Omental fat pad (tissue), 4 donors: ENCODE measurements at places on chromosomes 7 and 10.

GRCh38 chr10:18545621-18546305 lies 105.6 kb downstream of the NSUN6 start:
- no peak for DNase-seq

DNA sequence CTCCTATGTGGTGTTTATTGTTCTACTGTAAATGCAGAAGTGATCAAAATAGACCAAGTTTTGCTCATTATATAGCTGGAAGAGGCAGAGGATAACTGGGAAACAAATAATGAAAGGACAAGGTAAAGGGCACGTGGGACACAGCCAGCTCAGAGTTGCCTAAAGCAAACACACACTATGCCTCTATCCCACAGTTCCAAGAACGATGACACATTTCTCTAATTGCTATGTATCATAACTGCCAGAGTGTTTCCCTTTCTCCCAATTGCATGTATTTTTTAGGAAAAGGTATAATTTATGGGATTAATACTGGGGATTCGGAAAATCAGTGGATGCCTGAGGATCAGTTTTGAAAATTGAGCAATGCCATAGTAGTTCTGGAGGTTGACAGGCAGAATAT lies 49.0 kb downstream of the CCDC71L start:
- DNase-seq: no peak

DNA sequence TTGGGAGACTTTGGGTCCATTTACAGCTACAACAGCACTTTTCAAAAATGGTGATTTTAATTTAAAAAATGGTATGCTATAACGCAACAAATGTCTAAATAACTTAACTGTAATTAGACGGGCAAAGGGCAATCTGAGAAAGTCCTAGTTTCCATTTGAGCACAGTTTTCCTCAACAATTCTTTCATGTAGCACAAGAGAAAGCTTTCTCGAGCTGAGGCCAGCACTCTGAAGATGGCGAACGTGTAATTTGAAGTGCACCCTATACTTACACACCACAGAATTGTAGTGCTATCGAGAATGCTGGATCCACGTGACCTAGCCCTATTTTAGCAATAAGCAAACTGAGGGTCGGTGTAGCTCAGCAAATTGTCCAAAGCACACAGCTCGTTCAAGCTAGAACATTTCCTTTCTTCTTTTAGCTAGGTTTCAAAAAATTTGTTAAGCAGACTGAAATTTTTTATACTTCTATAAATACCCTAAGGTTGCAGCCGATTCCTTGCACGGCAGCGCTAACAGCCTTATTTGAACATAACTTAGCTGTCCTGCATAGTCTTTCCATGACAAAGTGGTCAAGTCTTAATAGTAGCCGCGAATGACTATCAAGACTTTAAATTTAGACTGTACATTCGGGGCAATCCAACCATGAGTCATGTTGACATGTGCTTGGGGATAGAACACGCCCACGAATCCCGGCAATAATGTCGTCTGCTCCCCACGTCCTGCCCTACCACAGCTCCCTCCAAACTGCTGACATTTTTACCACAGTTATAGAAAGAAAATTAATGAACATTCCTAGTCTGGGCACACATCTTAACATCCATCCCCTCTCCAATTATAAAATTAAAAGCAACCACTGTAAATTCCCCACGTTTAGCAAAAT lies 10.0 kb downstream of the KLF6 start:
- DNase-seq: no peak

- no peak for DNase-seq
Measured at GRCh38 chr10:80528185-80528700, 9.5 kb upstream of the SH2D4B start.

DNA sequence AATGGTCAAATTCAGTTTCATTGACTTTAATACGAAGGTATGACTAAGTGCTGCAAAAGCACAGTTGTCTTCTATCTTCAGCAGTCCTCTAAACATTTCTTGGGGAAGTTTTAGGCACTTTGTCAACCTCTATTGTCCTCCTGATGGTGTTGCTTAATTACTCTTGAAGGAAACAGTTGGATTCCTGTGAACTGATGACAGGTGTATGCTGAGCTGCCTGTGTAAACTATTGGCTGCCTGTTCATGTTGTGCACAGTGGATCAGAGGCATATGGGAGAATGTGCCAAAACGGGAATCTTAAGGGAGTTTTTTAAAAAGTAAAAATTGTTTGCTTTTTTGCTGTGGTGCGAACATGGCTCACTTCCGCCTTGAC lies 221.0 kb downstream of the AUTS2 start:
- no peak for DNase-seq

- no peak for DNase-seq
Measured at GRCh38 chr10:78619115-78619851, 449.5 kb upstream of the ZMIZ1 start.

DNA sequence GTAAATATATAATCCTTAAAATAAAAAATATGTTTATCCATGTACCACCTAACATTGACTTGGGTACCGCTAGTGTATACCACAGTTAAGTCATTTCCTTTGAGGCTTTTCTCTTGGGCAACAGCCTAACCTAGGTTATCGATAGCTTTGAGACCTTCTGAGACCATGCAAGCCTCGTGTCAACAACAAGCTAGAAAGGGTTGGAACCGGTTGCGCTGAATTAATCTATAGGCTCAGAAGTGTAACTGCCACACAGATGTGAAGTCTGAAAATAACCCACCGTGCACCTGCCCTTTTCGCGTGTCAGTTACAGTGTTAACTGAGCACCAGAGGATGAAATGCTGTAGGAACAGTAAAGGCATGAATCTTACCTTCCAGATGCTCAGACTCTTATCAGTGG lies 59.8 kb downstream of the ARID5B start:
- no peak for DNase-seq

DNA sequence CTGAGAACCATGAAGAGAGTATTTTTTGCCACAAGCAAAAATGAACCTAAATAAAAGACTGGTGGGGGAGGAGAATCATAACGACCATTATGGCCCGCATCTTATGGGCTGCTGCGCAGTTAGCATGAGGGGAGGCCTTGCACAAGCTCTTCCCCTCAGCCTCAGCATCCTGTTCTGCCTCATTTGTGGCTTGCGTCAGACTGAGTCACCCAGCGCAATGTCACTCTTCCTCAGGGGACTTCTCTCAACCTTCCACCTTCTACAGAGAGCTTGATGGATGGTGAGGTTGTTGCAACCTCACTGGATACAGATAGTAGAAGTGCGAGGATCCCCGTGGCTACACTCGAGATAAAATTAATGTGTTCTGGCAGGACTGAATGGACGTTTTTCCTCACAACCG lies 16.8 kb upstream of the GPR15LG start:
- no peak for DNase-seq

DNA sequence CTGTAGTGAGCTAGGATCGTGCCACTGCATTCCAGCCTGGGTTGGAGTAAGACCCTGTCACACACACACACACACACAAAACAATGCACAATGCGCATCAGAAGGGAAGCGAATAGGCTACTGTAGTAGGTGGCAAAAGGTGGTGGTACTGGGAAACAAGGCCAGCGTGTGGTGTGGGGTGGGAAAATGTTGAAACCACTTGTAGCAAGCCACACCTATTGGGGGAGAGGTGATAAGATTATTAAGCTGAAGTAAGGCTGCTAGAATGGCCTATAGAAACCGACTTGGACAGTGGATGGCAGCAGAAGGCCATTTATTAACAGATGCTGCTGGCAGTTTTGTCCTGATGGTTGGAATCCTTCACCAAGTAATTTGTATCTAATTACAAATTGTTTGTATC lies 7.2 kb upstream of the CHCHD1 start:
- DNase-seq: no peak
